ENCODE measurements at places on chromosomes 13 and 19. TPM values are rescaled to one million over a fixed set of nuclear protein-coding genes. Genes with fewer than 3 reads are reported as not detected.

The MYPOP gene
- 2.6 TPM for total RNA-seq

The CEBPA gene
- total RNA-seq: not detected

The NCAN gene
- not detected for total RNA-seq

The TBXA2R gene
- 4.8 TPM for total RNA-seq

The SBNO2 gene
- 69.9 TPM for total RNA-seq

The ATP8A2 gene
- total RNA-seq: under 0.01 TPM

The FXYD7 gene
- under 0.01 TPM for total RNA-seq

The ZNF541 gene
- total RNA-seq: under 0.01 TPM

The ATXN8OS gene
- total RNA-seq: not detected

Data from fibroblast of villous mesenchyme (primary cell).